Lung (tissue), 17 donors: ENCODE measurements at places on chromosomes 7 and 10.

- no peak for DNase-seq
These were observed 463.6 kb downstream of the PLXNA4 start for GRCh38 chr7:132112657-132113056.

- no peak for DNase-seq
These were observed 142.6 kb downstream of the TWIST1 start for GRCh38 chr7:18974803-18975202.

DNA sequence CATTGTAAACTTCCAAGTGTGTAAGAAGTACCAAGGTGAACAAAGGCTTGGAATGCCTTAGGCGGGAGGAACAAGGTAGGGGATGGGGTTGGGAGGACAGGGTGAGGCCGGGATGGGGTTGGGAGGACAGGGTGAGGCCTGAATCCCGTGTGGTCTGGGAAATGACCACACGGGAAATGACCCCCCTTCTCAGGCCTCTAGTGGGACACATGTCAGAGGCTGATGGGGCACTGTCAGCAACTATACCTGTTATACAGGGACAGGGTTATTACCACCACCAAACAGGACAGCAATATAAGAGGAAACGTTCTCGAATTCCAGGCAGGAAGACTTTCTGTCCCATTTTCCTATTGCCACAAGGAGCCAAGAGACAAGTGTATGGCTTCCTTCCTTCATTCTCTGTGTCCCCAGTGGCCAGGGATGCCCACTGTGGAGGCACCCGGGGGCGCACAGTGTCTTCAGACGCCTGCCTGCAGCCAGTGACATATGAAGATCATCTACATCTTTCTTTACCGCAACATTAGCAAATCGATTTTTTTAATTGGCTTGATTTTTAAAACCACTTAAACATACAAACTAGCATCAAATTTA lies 1.3 kb downstream of the MKI67 start:
- no peak for DNase-seq

GRCh38 chr10:30359373-30360206 lies 10.5 kb upstream of the MTPAP start:
- peak; percentile 54 for DNase-seq

- peak; percentile 45 for DNase-seq
These were observed 14.7 kb downstream of the CDNF start for GRCh38 chr10:14822879-14823755.

GRCh38 chr7:130887182-130887956 lies 153.4 kb upstream of the KLF14 start:
- no peak for DNase-seq

GRCh38 chr10:132361581-132362101 lies 29.6 kb downstream of the LRRC27 start:
- no peak for DNase-seq

DNA sequence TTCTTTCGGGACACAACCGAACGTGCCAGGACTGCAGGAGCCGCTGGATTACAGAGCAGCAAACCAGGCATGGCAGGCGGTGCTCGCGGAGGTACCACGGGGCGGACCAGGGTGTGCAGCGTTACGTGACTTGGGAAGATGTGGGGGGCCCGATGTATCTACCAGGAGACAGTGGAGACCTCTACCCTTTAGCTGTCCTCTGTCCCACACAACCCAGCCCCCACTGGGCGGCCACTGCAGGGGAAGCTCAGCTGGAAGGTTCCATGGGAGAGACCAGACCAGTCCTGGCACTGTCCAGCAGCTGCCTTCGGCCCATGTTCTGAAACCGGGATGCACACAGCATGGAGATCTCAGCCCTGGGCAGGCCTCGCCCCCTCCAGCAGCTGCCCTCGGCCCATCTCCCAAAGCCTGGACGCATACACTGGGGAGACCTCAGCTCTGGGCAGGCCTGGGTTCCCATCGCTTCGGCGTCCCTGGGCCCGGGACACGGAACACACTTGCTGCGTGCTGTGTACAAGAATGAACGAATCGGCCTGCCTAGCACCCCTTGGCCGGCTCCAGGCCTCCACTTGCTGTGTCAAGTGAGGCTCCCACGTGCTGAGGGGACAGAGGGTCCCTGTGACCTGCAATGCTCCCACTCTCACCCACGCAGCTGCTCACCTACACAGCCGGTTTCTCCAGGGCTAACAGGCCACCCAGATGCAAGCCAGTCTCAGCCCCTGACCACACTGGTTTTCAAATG lies 177.4 kb downstream of the ELFN1 start:
- no peak for DNase-seq

- no peak for DNase-seq
These were observed 92.2 kb downstream of the SGMS1 start for GRCh38 chr10:50531388-50532077.

GRCh38 chr10:61835069-61835945 lies 66.2 kb upstream of the ARID5B start:
- peak; percentile 35 for DNase-seq

GRCh38 chr10:7525314-7526016 lies 114.6 kb upstream of the SFMBT2 start:
- DNase-seq = peak; percentile 93

DNA sequence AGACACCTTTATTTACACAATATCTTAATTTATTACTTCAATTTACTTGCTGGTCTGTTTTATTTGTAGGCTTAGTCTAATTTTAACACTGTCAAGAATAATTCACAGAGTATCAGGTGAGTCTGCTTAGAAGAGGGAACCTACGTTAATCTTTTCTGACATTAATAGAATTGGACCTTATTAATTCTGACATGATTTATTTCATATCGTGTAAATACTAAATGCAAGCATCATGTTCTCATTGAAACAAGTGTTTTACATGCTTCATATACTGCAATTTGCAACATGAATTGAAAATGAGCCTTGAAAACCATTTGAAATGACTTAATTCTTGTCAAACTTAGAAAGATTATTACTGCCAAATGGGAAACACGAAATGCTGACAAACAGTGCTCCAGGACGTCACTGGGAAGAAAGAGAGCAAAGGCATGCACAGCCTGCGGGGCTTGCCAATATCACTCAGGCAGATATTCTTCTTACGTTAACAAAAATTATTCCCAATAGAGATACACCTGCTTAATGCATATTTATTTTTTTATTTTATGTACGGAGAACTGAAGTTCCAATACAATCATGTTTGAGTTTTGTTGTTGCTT lies 282.0 kb upstream of the AKR1E2 start:
- no peak for DNase-seq

GRCh38 chr10:93465806-93466675 lies 16.1 kb downstream of the MYOF start:
- DNase-seq = peak; percentile 75

DNA sequence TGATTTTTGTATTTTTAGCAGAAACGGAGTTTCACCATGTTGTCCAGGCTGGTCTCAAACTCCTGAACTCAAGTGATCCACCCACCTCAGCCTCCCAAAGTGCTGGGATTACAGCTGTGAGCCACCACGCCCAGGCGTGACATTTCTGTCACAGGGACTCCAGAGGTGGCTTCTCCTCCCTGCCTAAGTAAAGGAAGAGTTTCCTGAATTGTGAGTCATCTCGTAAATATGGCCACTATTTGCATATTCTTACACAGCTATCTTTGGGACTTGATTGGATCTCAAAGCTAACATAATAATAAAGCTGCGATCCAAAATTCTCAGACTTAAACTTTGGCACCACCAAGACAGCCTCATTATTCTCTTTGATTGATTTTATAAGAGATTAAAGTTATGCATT lies 50.1 kb downstream of the ADARB2 start:
- no peak for DNase-seq

- no peak for DNase-seq
These were observed 60.8 kb upstream of the GDF10 start for GRCh38 chr10:47239211-47239610.

DNA sequence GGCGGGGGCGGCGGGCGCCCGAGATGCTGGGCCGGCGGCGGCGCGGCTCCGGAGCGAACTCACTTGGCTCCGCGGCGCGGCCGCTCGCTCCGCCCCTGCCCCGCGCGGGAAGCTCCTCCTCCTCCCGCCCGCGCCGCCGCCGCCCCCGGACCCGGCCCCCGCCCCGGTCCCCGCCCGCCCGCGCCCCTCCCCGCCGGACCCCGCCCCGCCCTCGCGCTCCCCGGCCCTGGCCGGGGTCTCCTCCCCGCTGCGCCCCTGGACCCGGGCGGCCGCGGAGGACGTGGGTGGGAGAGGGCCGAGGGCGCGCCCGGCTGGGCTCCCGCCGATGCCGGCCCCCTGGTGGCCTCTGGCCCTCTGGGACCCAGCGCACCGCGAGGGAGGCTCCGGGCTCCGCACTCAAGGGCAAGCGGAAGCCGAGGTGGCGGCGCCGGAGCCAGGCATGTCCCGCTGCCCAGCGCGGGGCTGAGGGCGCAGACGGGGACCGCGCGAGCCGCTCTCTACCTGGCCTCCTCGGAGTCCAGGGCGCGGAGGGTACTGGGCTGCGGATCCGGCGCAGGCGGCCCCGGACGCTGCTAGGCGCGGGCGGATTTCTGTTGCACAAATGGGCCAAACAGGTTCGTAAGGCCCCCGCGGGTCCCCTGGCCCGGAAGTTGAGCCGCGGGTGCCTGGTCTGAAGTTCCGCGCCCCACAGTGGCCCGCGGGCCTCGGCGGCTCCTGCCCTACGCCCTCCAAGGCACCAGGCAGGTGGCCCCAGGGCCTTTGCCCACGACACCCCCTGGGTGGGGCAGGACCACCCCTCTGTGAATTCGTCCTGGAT lies at the start of gene TCERG1L:
Gene TCERG1L (minus strand): TSS at position 61 of the 817 bp plus-strand sequence. CDS start 86 bp downstream, outside the sequence.
- DNase-seq = peak; percentile 19

DNA sequence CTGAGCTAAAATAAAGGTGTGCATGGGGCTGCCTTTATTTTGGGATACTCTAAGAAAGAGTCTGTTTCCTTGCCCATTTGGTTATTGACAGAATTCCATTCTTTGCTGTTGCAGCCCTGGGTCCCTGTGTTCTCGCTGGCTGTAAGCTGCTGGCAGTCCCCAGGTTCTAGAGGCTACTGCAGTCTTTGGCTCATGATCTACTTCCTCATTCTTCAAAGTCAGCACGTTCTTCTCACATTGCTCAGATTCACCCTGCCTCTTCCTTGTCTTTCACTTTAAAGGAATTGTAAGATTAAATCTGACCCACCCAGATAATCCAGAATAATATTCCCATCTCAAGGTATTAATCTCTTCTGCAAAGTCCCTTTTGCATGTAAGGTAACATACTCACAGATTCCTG lies 620.3 kb downstream of the CCSER2 start:
- DNase-seq = no peak

DNA sequence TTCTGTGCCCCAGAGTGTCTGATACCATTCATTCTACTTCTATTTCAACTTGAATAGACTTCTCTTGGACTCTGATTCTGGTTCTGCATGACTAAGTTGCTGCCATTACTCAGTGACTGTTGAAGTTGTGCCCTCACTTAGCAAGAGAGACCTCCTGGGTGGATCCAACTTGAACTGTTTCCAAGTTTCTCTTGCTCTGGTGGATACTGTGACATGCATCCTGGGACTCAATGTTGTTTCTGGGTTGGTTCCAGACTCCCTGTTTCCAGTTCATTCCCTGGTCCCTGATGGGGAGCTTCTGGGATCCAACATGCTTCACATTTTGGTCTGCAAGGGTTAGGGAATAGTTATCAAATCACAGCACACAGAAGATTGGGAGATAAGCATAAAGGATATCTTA lies 26.2 kb upstream of the PRPF18 start:
- no peak for DNase-seq

GRCh38 chr10:77601488-77601887 lies 36.1 kb downstream of the KCNMA1 start:
- DNase-seq = no peak

- DNase-seq = no peak
These were observed 355.3 kb upstream of the GALNT17 start for GRCh38 chr7:70776627-70777101.

DNA sequence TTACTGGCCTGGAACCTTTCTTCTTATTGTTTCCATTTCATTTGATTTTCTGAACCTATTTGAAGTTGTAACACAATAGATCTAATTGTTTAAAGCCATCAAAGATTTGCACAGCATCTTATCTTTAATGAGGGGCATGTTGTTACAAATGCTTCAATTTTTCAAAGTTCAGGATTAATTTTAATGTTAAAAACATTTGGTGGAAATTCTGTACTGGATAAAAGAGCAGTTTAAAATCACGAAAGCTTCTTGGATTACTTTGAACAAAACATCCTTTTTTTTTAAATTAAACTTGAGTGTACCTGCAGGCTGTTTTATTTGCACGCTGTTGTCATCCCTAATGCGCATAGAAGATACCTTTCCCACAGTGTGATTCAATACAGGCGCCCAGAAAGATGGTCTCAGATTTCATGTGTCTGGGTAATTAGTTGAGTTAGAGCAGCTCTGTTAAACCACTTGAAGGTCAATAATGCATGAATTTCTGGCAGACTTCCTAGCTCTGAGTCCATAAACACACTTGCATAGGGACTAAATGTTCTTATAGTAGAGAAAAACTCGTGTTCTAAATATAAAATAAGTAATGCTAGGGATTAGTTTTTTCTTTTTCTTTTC lies 29.3 kb upstream of the DDX50 start:
- DNase-seq = peak; percentile 50

GRCh38 chr10:80070057-80070456 lies 8.4 kb upstream of the TMEM254 start:
- DNase-seq = peak; percentile 17
